ENCODE measurements at places on chromosomes 2 and 18.

- DNase-seq: no peak
These were observed 396.4 kb downstream of the LNPK start for GRCh38 chr2:175605640-175606009.

GRCh38 chr2:176018708-176019107 is 16.6 kb upstream of the LNPK start:
- DNase-seq: no peak

DNA sequence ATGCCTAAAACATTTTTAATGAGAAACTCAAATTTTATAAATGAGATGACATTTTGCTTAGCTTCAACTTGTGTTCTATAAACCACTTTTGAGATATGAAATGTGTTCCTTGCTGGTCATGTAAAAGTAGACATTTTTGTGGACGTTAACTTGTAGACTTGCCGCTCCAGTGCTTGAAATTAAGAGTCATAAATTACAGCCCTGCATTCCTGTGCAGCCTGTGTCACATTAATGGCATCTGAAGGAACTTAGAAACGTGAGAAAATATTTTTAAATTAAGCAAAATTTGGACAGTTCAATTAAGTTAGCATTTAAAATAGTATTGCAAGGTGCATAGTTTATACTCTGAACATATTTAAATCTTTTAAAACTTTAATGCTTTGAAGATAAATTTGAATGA is 98.3 kb upstream of the LDLRAD4 start:
- no peak for DNase-seq

DNA sequence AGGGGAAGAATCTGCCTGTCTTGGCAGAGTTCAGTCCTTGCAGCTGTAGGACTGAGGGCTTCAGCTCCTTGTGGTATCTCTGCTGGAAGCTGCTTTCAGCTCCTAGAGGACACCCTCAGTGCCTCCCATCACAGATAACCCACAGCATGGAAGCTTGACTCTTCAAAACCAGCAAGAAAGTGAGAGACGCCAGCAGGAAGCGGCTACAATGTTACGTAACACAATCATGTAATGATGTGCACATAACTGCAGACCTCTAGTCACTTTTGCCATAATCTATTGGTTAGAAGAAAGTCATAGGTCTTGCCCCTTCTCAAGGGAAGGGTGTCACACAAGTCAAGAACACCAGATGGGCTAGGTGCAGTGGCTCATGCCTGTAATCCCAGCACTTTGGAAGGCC is 69.1 kb upstream of the AFF3 start:
- DNase-seq: no peak

- peak; percentile 2 for DNase-seq
These were observed 316.4 kb downstream of the DSEL start for GRCh38 chr18:67199993-67200617.

- DNase-seq: no peak
These were observed 69.8 kb downstream of the POU3F3 start for GRCh38 chr2:104923665-104924064.

GRCh38 chr2:79876430-79876829 is 363.6 kb downstream of the CTNNA2 start:
- no peak for DNase-seq

DNA sequence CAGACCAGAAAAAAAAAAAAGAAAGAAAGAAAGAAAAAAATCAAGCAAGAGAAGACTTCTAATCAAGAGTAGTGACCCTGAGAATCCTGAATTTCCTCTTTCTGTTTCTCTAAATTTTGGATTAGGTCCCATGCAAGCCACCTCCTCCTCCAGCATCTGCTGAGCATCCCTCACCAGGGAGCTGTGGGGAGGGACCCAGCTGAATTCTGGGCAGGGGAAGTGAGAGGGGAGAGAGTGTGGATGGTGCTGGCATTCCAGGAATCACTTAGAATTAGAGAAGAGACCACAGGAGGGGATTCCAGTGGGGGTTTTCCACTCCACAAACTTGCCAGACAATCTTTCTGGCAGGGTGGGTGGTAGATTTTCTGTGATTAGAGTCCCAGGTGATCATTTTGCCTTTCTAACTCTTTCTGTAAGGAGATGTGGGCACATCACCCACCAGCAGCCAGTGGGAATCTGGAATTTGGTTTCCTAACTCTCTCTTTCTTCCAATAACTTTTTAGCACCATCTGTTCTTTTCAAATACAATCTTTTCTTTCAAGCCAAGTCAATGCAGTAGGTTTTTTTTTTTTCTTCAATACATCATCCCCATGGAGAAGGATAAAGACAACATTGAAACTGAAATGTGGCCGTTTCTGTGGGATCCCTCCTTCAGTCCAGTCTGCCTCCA is 279.2 kb downstream of the CLIP4 start:
- DNase-seq: no peak

- no peak for DNase-seq
These were observed 24.3 kb downstream of the COA5 start for GRCh38 chr2:98583816-98584618.

DNA sequence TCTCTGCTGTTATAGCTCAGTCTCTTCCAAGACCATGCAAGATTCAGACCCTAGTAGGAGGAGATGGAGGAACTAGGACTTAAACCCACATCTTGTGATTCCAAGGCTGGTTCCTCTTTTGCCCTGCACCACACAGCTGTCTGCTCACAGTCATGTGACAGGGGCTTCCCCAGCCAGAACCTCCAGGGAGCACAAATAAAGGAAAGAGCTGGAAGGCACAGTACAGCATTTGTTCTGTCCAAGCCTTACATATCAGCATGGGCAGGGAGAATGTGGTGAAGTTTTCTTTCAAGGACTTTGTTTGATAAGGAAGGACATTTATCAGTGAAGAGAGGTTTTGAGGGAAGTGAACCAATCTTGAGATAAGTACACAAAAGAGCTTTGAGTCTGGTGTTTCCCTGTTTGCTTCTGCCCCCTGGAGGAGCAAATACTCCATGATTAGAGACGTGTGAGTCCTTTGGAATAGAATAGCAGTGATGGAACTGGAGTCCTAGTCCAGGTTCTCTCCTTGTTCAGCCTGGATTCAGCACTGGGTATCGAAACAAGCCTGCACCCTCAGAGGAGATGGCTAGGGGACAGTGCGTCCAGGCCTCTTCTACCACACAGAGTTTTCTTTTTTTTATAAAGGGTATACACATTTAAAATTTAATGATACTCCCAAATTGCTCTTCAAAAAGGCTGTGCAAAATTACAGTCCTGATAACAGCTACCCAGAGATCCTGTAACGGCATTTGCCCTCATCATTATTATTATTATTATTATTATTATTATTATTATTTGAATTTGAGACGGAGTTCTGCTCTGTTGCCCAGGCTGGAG is 24.6 kb upstream of the CASP10 start:
- DNase-seq: peak; percentile 74

DNA sequence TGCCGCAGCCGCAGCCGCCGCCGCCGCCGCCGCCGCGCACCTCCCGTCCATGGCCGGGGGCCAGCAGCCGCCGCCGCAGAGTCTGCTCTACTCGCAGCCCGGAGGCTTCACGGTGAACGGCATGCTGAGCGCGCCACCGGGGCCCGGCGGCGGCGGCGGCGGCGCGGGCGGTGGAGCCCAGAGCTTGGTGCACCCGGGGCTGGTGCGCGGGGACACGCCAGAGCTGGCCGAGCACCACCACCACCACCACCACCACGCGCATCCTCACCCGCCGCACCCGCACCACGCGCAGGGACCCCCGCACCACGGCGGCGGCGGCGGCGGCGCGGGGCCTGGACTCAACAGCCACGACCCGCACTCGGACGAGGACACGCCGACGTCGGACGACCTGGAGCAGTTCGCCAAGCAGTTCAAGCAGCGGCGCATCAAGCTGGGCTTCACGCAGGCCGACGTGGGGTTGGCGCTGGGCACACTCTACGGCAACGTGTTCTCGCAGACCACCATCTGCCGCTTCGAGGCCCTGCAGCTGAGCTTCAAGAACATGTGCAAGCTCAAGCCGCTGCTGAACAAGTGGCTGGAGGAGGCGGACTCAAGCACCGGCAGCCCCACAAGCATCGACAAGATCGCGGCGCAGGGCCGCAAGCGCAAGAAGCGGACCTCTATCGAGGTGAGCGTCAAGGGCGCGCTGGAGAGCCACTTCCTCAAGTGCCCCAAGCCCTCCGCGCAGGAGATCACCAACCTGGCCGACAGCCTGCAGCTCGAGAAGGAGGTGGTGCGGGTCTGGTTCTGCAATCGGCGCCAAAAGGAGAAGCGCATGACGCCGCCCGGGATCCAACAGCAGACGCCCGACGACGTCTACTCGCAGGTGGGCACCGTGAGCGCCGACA is 2.4 kb downstream of the POU3F3 start:
- no peak for DNase-seq

Data from DMS 273 treated with DMSO at 0.1 percent for 48 hours (cell line).